ENCODE measurements at places on chromosomes 1 and 21.

DNA sequence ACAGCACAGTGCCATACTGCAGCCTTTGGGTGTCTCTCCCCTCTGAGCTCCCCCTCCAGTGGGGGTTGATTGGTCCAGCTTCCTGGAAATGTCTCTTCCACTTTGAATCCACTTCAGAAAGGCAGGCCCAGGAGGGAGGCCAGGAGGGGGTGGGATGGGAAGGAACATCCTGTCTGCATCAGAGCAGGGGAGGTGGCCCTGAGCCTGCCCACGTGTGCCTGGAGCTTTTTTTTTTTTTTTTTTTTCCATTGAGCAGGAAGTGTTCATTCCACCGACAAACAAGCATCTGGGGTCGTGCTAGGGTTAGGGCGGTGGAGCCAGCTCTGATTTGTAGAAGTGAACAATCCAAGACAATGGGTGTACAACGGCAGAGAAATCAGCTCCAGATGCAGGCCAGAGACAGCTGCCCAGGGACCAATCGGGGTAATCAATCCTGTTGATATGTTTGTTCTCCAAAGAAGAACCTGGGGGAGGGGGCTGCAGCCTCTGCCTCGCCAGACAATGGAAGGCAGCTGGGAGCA lies 93.3 kb downstream of the SSBP3 start:
- H3K4me3 ChIP-seq: no peak overlapping the region
- peaks cover 3% of the 10 kb centered on the region for H3K4me1 ChIP-seq
- H3K27me3 ChIP-seq: no peaks in the 10 kb centered on the region
- H3K36me3 ChIP-seq: peaks cover 26% of the 10 kb centered on the region

DNA sequence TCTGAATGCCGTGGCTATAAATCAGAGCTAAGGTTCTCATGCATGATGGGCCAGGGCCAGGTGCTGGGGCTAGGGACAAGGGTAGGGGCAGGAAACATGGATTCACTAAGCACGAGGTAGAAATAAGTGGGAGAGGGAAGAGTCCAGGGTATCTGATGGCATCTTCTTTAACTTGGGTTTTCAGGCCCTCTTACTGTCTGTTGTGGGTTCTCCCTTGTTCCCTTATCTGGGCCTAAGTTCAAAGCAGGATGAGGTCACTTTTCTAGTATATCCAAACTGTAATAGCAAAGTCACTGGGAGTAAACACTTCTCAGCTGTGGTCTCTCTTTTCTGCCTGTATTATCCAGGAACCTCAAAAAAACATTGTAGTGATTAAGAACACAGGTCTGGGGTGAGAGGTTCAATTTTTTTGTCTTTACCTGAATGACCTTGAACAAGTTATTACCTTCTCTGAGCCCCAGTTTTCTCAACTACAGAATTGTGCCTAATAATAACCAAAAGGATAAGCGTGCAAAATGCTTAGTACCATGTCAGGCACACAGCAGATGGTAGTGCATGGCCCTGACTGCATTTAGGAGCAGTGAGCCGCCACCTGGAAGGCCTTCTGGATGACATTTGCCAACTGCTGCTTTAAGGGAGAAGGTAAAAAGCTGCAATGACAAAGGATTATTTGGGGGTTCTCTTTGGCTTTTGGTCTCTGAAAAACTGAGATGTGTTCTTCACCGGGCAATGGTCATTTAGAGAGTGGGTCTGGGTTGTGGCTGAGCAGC lies 53.6 kb upstream of the A3GALT2 start:
- no peaks in the 10 kb centered on the region for H3K27me3 ChIP-seq
- no peak overlapping the region for H3K4me3 ChIP-seq
- DNase-seq: no peak
- no peaks in the 10 kb centered on the region for H3K4me1 ChIP-seq
- no peaks in the 10 kb centered on the region for H3K36me3 ChIP-seq

DNA sequence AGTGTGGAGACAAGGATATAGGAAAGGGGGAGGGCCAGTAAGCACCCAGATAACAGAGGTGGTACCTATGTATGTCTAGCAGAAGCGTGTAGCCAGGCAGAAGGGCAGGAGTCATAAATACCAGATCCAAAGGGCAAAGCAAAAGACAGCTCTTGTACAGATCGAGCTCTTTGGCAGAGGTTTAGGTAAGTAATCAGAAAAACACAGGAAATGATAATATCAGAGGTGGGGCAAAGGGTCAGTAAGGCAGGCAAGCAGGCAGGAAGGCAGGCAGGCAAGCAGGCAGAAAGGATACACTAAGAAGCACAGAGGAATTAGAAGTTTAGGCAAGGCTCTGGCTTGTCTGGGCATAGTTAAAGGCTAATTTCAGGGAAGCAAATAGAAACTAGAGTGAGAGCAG lies 22.7 kb upstream of the SLFNL1 start:
- peak overlapping the region; percentile 44 for H3K27ac ChIP-seq
- H3K27me3 ChIP-seq: no peaks in the 10 kb centered on the region
- H3K36me3 ChIP-seq: peaks cover 38% of the 10 kb centered on the region
- peak; percentile 91 for DNase-seq
- H3K4me3 ChIP-seq: no peak overlapping the region

DNA sequence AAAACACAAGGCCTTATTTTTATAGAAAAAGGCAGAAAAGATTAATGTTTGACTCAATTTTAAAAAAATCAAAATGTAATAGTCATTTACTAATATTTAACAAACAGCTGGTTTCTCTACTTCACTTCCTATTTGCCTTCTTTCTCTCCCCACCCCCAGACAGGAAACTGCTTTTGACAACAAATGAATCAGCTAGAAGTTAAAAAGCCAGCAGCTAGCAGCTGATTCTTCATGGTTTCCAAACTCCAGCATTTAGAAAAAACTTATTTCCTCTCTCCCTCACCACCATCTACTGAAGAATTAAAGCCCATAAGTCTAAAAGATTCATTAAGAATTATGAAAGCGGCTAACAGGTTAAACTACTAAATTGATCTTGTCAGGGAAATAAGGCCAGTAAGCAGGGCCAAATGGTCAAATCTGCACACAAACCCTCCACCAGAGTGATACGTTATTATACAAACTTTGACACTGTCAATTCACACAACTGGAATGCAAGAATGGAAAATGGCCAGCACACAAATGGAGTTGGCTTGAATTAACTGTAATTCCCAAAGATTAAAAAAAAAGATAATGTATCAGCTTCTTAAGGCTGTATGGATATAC lies 4.0 kb downstream of the WDR26 start:
- H3K27me3 ChIP-seq: no peaks in the 10 kb centered on the region
- H3K4me3 ChIP-seq: no peak overlapping the region
- DNase-seq: peak; percentile 40
- peaks cover 6% of the 10 kb centered on the region for H3K4me1 ChIP-seq

GRCh38 chr1:225853441-225853840 lies 28.7 kb downstream of the TMEM63A start:
- H3K27me3 ChIP-seq: no peaks in the 10 kb centered on the region
- H3K4me1 ChIP-seq: peaks cover 33% of the 10 kb centered on the region
- H3K27ac ChIP-seq: no peak overlapping the region
- peaks cover 4% of the 10 kb centered on the region for H3K36me3 ChIP-seq

DNA sequence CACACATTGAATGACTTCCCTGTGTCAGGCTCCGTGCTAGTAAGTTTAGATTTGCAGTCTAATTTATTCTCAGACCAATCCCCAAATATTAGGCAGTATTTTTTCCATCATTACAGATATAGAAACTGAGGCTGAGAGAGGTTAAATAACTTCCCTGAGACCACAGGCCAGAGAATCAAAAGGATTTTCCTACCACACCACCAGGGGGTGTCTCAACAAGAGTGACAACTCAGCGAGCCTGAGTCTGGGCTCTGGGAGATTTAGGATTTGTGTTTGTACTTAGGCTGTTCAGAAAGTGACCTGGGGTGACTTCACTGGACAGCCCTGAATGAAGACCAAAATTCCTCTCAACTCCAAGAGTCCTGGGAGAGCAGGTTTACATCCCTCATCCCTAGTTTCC lies 13.3 kb upstream of the LCE5A start:
- peaks cover 4% of the 10 kb centered on the region for H3K4me1 ChIP-seq
- DNase-seq: peak; percentile 32
- no peaks in the 10 kb centered on the region for H3K27me3 ChIP-seq
- H3K4me3 ChIP-seq: no peak overlapping the region

DNA sequence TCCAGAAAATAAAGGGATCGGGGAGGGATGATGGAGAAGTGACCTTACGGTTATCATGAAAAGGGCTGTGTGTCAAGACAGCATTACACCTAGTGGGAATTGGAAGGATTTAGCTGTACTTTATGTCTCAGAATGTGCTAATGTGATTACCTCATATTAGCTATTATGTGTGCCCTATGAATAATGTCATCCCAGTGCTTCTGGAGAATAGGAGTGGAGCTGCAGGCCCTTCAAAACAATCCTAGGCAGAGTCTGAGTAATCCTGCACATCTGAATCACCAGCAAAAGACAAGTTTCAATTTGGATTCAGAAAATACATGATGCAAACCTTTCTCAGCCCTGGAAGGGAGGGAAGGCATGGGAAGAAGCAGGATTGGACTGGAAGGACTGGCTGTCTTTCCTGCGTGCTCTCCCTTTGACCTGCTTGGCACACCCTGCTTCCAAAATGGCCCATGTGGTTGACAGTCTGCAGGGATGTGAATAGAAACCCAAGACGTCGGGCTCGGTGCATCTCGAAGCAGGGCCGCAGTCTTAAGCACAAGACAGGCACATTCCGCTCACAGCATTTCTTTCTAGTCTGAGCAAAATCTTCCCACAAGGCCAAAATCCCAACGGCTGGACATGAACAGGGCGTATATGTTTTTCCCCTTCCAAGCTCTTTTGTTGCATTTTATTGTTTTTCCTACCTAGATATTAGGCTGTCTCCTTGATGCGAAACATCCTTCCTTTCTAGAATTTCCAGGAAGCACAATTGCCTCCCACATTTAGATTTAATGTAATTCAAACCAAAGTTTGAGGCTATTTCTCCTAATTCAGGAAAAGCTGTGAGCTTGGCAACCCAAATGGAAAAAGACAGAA lies 54.3 kb upstream of the TARBP1 start:
- H3K27ac ChIP-seq: peak overlapping the region; percentile 96
- no peak overlapping the region for H3K4me3 ChIP-seq
- DNase-seq: no peak
- H3K4me1 ChIP-seq: peaks cover 14% of the 10 kb centered on the region
- no peaks in the 10 kb centered on the region for H3K36me3 ChIP-seq
- H3K27me3 ChIP-seq: no peaks in the 10 kb centered on the region

DNA sequence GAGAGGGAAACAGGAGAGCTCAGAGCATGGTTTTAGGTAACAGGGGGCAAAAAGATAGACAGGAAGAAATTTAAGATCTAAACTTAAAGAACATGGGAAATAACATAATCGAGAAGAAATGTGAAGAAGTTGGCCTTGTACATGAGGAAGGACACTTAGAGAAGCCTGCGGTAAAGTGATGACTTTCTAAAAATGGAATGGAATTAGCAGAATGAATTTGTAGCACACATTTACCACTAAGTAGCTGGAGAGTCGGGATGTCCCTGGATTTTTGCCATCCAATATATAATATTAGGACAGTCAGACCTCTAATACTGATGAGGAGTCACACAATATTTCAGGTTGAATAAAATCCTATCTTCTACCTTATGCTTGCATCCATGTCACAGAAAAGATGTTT lies 77.7 kb upstream of the C1orf87 start:
- H3K36me3 ChIP-seq: no peaks in the 10 kb centered on the region
- no peaks in the 10 kb centered on the region for H3K4me1 ChIP-seq
- H3K4me3 ChIP-seq: no peak overlapping the region
- DNase-seq: no peak
- no peaks in the 10 kb centered on the region for H3K27me3 ChIP-seq

- H3K4me1 ChIP-seq: peaks cover 10% of the 10 kb centered on the region
- peak; percentile 86 for DNase-seq
- H3K36me3 ChIP-seq: no peaks in the 10 kb centered on the region
- H3K4me3 ChIP-seq: no peak overlapping the region
- H3K27ac ChIP-seq: no peak overlapping the region
- H3K27me3 ChIP-seq: no peaks in the 10 kb centered on the region
These were observed 40.5 kb upstream of the ITPKB start for GRCh38 chr1:226779561-226779960.

DNA sequence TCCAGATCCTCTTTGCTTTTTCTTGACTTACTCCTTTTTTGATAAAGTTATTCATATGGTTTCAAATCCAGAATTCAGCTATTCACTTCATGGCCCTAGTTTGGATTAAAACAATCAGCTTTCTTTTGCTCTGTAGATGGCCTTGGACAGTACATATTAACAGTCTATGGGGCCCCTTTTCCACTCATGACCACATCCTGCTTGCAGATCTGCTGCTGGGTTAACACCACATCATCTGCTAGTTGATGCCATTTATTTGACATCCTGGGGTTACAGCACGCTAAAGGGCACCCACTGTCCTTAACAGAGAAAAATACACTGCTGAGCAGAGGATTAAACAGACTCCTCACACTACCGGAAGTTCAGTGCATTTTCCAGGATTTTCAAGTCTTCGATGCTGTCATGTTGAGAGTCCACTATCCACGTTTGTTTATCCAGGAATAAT lies 941 bp upstream of the IFI16 start:
- H3K27ac ChIP-seq: peak overlapping the region; percentile 95
- no peaks in the 10 kb centered on the region for H3K27me3 ChIP-seq
- no peaks in the 10 kb centered on the region for H3K36me3 ChIP-seq
- H3K4me1 ChIP-seq: no peaks in the 10 kb centered on the region

DNA sequence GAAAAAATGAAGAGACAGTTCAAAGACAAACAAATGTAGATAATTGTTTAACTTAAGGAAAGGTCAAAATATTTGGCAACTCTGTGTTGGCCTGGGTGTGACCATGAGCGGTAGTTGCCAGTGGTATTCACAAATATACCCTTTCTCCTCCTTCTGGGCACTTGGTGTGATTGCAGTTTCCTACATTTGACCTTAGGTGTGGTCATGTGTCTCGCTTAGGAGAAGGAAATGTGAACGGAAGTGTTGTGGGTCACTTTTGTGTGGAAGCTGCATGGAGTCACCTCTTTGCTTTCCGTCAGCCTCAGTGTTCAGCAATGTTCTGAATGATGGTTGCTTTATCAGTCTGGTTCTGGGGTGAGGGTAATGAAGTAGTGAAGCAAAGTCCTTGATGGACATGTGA lies 3.4 kb upstream of the PCSK9 start:
- H3K36me3 ChIP-seq: no peaks in the 10 kb centered on the region
- H3K27me3 ChIP-seq: no peaks in the 10 kb centered on the region
- DNase-seq: no peak
- no peak overlapping the region for H3K27ac ChIP-seq

- DNase-seq: no peak
- no peaks in the 10 kb centered on the region for H3K4me1 ChIP-seq
- no peak overlapping the region for H3K4me3 ChIP-seq
These were observed 9.3 kb downstream of the SLAMF7 start for GRCh38 chr1:160748181-160748877.

- no peaks in the 10 kb centered on the region for H3K36me3 ChIP-seq
- no peak for DNase-seq
- H3K27ac ChIP-seq: no peak overlapping the region
- no peaks in the 10 kb centered on the region for H3K27me3 ChIP-seq
- no peak overlapping the region for H3K4me3 ChIP-seq
These were observed 606.5 kb upstream of the CAMK1G start for GRCh38 chr1:208977012-208977411.

DNA sequence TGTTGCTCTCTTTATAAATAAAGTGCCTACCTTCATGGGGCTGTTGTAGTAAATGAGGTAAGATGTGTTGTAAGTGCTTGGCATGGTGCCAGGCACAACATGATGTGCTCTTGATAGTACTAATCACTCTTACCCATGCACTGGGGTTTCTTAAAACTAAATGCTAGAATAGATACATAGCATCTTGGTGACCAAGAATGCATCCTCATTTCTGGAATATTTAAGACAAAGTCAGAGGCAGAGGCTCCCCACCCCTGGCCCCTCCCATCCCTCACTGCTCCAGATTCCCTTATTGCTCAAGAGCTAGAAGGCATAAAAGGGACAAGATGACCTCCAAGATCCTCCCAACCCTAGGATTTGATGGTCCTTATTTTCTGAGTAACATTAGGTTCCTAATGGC lies 61.3 kb downstream of the GLUL start:
- H3K36me3 ChIP-seq: no peaks in the 10 kb centered on the region
- no peak for DNase-seq
- no peaks in the 10 kb centered on the region for H3K27me3 ChIP-seq
- no peaks in the 10 kb centered on the region for H3K4me1 ChIP-seq
